ENCODE measurements at places on chromosomes 3 and 15.
A peak's percentile ranks its signal among the peaks of the same experiment; 100 is the strongest.

GRCh38 chr3:50359760-50360110, 414 bp upstream of the TMEM115 start:
- DNase-seq, result no peak

DNA sequence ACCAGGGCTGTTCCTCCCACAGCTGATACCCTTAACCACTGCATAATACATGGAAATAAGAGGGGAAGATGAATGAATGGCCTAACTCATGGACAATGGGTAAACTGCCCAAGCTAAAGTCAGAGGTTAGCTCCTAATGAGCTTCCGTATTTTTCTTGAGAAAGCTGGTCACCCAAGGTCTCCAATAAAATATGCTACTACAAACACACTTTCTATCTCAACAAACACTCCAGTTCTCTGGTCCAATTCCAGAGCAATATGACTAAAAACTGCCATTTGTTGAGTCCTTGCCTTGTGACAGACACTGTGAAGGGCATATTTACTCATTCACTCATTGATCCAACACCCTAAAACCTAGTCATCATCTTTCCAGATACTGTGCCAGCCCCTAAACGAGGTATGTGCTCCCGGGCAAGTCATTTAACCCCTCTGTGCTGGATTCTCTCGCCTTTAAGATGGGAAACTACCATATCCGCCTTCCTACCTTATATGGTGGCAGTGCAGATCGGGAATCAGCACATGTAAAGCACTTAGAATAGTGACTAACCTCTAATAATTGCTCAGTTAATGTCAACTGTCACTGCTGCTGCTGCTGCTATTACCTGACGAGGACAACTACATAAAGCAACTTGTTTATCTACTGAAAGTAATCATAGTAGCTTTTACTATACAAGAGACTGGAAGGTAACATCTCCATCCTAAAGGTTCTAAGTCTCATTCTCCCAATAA, 89.1 kb downstream of the XXYLT1 start:
- DNase-seq, result no peak

GRCh38 chr3:19662486-19662885, 271.5 kb downstream of the EFHB start:
- DNase-seq, result no peak

DNA sequence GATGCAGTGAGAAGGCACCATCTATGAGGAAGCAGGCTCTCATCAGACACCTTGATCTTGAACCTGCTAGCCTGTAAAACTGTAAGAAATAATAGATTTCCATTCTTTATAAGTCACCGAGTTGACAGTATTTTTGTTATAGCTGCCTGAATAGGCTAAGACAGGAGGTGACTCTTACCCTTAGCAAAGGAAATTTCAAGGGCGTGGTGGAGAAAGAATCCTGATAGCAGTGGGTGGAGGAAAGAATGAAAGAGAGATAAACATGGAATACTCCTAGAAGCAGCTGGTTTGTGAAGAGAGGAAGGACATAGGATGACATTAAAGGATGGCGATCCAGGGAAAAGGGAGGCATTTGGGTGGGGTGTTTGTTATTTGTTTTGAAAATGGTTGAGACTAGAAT, 41.4 kb downstream of the SIDT1 start:
- DNase-seq, result no peak

DNA sequence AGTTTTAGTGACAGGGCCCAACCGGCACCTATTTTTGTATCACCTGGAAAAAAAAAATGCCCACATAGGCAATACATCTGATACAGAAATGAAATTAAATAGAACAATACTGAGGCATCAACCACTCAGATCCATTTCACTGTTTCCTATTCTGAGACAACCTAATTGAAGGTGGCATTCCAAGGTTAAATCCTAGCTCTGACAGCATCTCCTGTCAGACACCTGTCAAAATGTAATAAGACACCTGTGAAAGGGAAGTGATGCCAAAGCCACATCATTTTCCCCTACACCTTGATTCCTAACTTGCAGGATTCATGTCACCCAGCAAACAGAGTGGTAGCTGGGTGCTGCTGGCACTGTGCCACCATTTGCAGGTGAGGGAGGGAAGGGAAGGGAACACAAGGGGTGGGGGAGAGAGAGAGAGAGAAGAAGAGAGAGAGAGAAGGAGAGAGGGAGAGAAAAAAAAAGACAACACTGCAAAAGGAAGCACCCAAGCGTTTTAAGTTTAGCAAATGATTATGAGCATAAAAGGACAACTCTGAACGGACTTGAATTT, 1044.6 kb upstream of the CFAP20DC start:
- no peak for DNase-seq

DNA sequence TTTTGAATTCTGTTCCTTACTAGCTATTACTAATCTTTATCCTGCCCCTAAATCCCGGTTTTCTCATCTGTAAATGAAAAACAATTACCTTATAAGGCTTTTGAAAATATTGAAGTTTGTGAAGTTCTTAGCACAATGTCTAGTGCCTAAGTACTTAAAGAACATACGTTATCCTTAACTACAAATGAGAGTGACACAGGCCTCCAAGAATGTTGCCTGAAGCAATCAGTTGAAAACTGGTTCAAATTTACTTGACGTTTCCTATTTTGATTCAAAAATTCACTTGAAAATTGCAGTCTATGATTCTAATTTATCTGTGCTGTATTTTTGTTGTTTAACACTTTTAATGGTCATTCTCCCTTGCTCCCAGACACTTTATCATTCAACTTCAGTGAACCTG, 3.2 kb downstream of the SENP7 start:
- no peak for DNase-seq

GRCh38 chr15:40115670-40116093, 7.0 kb upstream of the BMF start:
- peak; percentile 60 for DNase-seq

DNA sequence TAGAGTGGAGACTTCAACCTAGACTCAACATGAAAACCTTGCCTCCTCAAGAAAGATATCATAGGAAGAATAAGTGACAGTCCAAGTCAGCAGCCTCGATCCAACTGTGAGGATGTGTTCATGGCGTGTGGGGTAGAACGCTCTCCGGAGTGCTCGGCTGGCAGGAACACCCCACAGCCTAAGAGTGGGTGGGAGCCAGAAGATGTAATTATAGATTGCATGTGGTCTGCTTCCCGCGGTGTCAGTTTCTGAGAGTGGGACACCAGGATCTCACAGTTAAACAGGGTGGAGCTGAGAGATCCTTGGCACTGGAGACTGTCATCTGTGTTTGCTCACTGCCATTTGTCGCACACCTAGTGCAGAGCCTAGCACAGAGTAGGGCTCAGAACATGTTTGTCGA, 158.0 kb downstream of the CTNNB1 start:
- no peak for DNase-seq

GRCh38 chr3:105397974-105398373, 31.3 kb downstream of the ALCAM start:
- DNase-seq, result no peak
